ENCODE measurements at places on chromosomes 4 and X. TPM values are rescaled to one million over a fixed set of nuclear protein-coding genes. Genes with fewer than 3 reads are reported as not detected.

Gene TLR3
- 5.2 TPM for total RNA-seq

Gene SMPX
- total RNA-seq: not detected

Gene SULT1B1
- 68.2 TPM for total RNA-seq

DNA sequence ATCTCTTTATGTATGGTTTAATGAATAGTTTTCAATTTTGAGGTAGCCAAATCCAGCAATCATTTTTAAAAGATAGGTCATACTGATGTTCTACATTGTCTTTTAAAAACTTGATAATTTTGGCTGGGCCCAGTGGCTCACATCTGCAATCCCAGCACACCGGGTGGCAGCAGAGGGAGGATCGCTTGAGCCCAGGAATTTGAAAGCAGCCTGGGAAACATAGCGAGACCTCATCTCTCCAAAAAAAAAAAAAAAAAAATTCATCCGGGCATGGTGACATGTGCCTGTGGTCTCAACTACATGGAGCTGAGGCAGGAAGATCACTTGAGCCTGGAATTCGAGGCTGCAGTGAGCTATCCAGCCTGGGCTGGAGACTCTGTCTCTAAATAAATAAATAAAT, 419.8 kb downstream of the GALNTL6 start:
- no peak for DNase-seq

GRCh38 chr4:583820-584219, 7.7 kb upstream of the TMEM271 start:
- no peak for DNase-seq

DNA sequence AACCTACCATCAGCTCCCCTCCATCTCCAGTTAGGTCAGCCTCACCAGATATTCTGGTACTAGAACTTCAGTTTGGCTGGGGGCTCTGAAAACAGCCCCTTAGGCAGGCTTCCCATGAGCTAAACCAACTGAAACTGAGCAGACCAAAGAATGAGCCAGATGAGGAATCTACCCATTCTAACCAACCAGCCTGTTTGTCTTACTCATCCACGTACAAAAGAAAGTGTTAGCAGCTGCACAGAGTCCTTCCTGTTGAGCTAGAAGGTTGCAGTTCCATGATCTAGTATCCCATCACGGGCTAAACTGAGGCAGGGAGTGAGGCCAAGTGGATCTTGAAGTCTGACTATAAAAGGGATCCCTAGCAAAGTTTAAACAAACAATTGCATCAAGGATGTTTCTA, 17.5 kb downstream of the MAGEA9B start:
- no peak for DNase-seq

GRCh38 chr4:7540206-7540605, 105.5 kb upstream of the PSAPL1 start:
- no peak for DNase-seq

DNA sequence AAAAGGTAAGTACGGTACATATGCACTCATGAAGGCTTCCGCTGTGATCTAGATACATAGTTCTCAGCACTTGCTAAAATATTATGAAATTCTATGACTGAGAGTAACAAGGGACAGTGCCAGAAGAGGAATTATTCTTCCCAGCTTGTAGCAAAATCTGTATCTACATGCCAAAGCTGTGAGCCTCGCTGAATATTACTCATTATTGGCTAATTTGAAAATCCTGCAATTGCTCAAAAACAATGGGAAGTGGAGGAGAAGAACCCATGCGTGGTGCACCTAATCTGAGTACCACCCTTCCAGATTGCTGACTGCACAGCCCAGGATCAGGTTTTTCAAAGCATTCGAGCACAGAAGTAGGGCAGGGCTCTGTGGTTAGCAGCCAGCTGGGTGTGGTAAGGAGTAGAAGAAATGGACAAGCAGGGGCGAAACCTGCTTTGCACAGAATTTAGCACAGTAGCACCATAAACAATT, 17.4 kb upstream of the PDCL2 start:
- no peak for DNase-seq

DNA sequence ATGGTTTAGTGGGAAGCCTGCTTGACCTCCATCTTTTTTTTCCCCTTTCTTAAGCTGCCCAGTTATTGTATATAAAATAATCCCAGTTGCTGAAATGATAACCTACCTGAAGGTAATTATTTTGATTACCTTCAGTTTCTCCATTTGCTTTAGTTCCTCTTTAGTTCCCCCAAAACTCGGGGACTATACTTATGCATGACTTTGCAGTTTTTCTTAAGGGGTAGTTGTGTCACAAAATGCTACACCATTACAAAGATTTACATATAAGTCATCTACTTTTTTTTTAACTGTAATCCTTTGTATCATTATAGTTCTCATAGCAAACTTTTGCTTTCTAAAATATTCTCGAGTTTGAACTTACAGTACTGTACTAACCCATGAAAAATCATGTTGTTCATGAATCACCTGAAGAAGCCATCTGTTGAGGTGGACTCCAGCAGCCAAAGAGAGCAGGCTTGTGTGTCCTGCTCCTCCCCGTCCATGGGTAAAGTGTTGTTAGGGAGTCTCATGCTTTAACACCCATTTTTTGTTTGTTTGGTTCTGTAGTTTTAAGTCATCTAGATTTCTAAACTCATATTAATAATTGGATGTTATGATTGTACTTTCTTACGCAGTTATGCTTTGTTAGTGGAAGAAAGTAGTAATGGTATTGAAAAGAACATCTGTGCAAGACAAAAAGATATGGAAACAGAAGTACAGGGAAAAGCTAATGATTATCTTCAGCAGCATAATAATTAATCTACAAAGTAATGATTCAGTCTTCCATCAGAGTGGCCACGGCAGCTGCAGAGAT, 34.6 kb downstream of the HADH start:
- no peak for DNase-seq

DNA sequence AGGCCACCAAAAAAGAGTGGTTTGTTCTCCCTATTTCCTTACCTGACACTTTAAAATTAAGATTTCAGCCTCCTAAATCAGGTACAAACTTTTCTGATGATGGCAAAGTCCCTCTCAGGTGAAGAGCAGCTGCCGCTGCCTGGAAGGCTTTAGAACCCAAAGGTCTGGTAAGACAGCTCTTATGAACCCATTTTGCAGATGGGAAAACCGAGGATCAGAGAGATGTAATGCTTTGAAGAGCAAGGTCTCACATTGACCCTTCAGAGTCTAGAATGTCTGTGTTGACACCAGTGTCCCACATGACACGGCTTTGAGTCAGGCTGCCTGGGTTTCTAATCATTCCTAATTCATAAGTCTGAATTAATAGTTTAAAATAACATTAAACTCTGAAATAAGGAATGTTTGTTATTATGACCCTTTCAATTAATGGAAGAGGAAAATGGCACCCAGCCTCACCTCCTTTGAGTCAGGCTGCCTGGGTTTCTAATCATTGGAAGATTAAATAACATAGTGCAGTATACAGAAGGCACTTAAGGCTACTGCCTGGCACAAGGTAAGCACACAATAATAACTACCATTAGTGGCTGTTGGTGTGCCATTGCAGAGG, 27.9 kb upstream of the KIAA0232 start:
- no peak for DNase-seq

Data from endothelial cell of umbilical vein (primary cell).